Activated CD4-positive, alpha-beta T cell treated with anti-CD3 and anti-CD28 coated beads, Interleukin-2, amount 10 ng/mL, durations not matched to agents 7 days and 5 days (primary cell): ENCODE measurements at places on chromosomes 6 and 20.

GRCh38 chr6:27209659-27210269, 37.7 kb upstream of the PRSS16 start:
- no peak overlapping the region for H3K4me3 ChIP-seq
- peaks cover 37% of the 10 kb centered on the region for H3K4me1 ChIP-seq
- no peak for DNase-seq
- H3K36me3 ChIP-seq = peaks cover 7% of the 10 kb centered on the region

- peaks cover 26% of the 10 kb centered on the region for H3K27me3 ChIP-seq
- H3K27ac ChIP-seq = peak overlapping the region; percentile 50
- peaks cover 23% of the 10 kb centered on the region for H3K36me3 ChIP-seq
- DNase-seq = peak; percentile 36
- peaks cover 44% of the 10 kb centered on the region for H3K4me1 ChIP-seq
Measured at GRCh38 chr6:28880894-28881780, 42.6 kb downstream of the TRIM27 start.

DNA sequence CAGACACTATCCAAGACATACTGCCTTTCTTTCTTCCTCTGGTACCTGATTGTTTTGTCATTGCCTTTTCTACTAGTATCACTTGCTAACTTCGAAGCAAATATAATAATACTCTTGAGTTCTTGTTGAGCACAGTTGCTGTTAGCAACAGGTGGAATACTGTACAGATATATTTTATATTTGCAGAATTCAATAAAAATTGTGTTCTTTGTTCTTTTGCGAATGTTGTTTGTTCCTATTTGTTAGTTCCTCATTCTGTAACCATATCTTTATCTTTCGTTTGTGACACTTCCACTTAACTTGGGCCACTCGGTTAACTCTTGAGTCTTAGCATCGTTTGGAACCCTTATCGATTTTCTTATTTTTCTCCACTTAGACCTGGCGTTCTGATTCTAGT, 868 bp downstream of the CYB5R4 start:
- peaks cover 12% of the 10 kb centered on the region for H3K36me3 ChIP-seq
- H3K27ac ChIP-seq = peak overlapping the region; percentile 93
- H3K27me3 ChIP-seq = peaks cover 8% of the 10 kb centered on the region
- H3K4me1 ChIP-seq = peaks cover 32% of the 10 kb centered on the region
- no peak for DNase-seq

GRCh38 chr6:145809211-145809610, 5.4 kb downstream of the FBXO30 start:
- DNase-seq = no peak
- H3K27me3 ChIP-seq = no peaks in the 10 kb centered on the region
- no peak overlapping the region for H3K4me3 ChIP-seq
- no peak overlapping the region for H3K27ac ChIP-seq
- peaks cover 11% of the 10 kb centered on the region for H3K4me1 ChIP-seq
- peaks cover 20% of the 10 kb centered on the region for H3K36me3 ChIP-seq

- no peaks in the 10 kb centered on the region for H3K27me3 ChIP-seq
- DNase-seq = no peak
- H3K4me1 ChIP-seq = peaks cover 86% of the 10 kb centered on the region
- peak overlapping the region; percentile 88 for H3K27ac ChIP-seq
- peaks cover 8% of the 10 kb centered on the region for H3K36me3 ChIP-seq
- peak overlapping the region; percentile 48 for H3K4me3 ChIP-seq
Measured at GRCh38 chr6:159981071-159981402, 12.2 kb downstream of the IGF2R start.

GRCh38 chr6:133183691-133184090, 57.5 kb upstream of the EYA4 start:
- DNase-seq = no peak
- no peak overlapping the region for H3K27ac ChIP-seq
- H3K4me3 ChIP-seq = no peak overlapping the region
- H3K27me3 ChIP-seq = peaks cover 2% of the 10 kb centered on the region
- no peaks in the 10 kb centered on the region for H3K36me3 ChIP-seq

DNA sequence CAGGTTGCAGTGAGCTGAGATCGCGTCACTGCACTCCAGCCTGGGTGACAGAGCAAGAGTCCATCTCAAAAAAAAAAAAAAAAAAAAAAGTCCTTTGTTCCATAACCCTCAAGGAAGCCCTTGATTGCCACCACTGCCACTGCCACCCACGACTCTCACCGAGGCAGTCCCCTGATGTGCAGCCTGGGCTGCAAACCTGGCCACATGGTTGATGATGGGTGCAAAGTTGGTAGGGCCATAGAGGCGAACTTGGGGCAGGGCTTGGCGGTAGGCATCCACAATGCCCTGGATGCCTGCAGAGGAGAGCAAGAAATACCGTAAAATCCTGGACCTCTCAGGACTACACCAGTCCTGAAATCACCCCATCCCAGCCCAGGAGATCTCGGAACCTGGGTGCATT, 11.5 kb downstream of the SPAG4 start:
- H3K36me3 ChIP-seq = peaks cover 40% of the 10 kb centered on the region
- no peaks in the 10 kb centered on the region for H3K27me3 ChIP-seq
- no peak for DNase-seq
- H3K4me1 ChIP-seq = no peaks in the 10 kb centered on the region
- H3K27ac ChIP-seq = no peak overlapping the region
- H3K4me3 ChIP-seq = no peak overlapping the region

GRCh38 chr20:59152559-59153354, 10.9 kb upstream of the ZNF831 start:
- no peak overlapping the region for H3K4me3 ChIP-seq
- DNase-seq = no peak
- H3K4me1 ChIP-seq = peaks cover 68% of the 10 kb centered on the region
- H3K27me3 ChIP-seq = no peaks in the 10 kb centered on the region

- H3K4me1 ChIP-seq = no peaks in the 10 kb centered on the region
- H3K36me3 ChIP-seq = peaks cover 15% of the 10 kb centered on the region
- no peaks in the 10 kb centered on the region for H3K27me3 ChIP-seq
- no peak overlapping the region for H3K27ac ChIP-seq
- no peak for DNase-seq
Measured at GRCh38 chr20:18310051-18310450, 21.7 kb downstream of the ZNF133 start.

DNA sequence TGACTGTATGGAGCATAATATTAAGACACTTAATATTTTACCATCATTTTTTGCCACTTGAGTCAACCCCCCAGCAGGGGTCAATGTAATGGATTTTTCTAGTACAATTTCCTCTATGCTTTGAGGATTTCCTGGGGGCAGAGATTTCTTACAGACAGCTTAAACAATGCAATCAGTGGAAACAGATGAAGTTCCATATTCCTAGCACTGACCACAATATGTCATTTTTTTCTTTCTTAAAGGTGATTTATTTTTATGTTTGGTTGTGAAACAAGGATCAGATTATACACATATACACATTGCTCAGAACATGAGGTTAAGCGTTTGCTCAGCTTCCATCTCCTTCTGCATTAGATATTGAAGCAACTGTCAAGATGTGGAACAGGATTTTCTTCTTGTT, 82.0 kb upstream of the ID4 start:
- no peak overlapping the region for H3K27ac ChIP-seq
- no peak for DNase-seq
- H3K4me1 ChIP-seq = no peaks in the 10 kb centered on the region
- no peaks in the 10 kb centered on the region for H3K36me3 ChIP-seq
- H3K4me3 ChIP-seq = no peak overlapping the region

DNA sequence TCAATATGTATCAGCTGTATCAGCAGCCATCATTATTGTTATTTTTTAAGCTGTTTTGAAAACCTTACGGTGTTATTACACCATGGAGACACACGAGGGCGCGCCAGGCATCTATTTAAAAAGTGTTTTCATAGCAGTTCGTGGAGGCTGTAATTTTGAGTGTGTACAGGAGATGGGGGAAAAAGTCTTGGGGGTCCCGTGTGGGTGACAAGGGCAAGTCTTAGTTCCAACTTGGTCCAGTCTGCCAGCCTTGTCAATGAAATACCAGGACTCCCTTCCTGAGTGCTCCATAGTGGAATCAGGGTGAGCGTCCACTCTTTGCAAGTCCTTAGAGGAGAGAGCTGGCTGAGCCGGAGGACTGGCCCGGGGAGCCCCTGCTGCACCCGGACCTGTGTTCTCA, 43.3 kb downstream of the SLC2A10 start:
- H3K27ac ChIP-seq = no peak overlapping the region
- no peaks in the 10 kb centered on the region for H3K36me3 ChIP-seq
- DNase-seq = peak; percentile 63
- peaks cover 12% of the 10 kb centered on the region for H3K27me3 ChIP-seq
- no peaks in the 10 kb centered on the region for H3K4me1 ChIP-seq

GRCh38 chr20:4017051-4017712, 1.8 kb upstream of the RNF24 start:
- H3K36me3 ChIP-seq = peaks cover 1% of the 10 kb centered on the region
- peaks cover 44% of the 10 kb centered on the region for H3K4me1 ChIP-seq
- peaks cover 7% of the 10 kb centered on the region for H3K27me3 ChIP-seq
- H3K27ac ChIP-seq = peak overlapping the region; percentile 85

GRCh38 chr6:125346926-125347563, 45.3 kb upstream of the HDDC2 start:
- H3K4me3 ChIP-seq = no peak overlapping the region
- DNase-seq = no peak

DNA sequence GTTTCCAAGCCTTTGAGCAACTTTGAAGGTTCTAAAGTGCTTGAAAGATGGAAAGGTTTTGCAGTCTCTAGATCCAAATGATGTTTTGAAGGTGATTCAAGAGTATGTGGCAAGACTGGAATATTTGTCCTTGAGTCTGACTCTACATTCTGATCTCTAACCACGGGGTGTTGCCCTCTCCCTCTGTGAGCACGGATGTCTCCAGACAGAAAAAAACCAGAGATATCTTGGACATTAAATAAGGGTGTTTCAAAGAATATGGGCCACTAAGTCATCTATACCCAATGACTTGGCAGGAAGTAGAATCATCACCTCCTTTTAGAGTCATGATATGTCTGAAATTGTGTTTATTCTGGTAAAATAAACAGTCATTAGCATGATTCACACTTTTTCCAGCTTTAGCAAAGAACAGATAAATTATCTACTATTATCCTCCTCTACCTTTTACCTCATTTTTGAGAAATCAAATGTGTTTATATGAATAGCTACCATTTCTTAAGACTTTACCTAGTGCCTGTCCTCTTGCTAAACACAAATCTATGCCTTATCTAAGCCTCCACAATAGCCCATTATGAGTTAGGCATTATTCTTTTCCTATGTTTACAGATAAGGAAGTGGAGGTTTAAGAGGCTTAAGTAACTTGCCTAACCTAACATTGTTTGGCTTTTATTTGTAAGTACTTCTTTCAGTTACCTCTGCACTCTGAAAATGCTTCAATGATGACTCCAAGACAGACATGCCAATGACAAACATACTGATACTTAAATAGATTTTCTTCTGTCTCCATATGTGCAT, 384.4 kb downstream of the BMP2 start:
- H3K27me3 ChIP-seq = no peaks in the 10 kb centered on the region
- no peak overlapping the region for H3K27ac ChIP-seq
- no peaks in the 10 kb centered on the region for H3K4me1 ChIP-seq
- DNase-seq = no peak
- H3K4me3 ChIP-seq = no peak overlapping the region

DNA sequence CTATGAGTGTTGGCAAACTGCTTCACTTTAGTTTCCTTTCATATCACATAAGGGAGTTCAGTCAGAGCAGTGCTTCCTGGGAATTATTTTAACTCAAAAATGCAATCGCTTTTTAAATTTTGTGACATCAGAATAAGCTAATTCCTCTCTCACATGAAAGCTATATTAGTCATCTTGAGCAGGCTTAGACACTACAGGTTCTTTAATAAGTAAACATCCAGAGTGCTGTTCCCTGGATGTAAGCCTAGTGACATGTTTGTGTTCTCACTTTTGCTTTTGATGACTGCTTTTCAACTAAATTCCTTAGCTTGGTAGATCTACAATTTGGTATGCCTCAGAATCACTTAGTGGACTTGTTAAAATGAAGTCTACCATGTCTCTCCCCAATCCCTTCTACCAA, 252.7 kb upstream of the POU3F2 start:
- no peaks in the 10 kb centered on the region for H3K4me1 ChIP-seq
- H3K36me3 ChIP-seq = no peaks in the 10 kb centered on the region
- no peak overlapping the region for H3K27ac ChIP-seq
- no peak for DNase-seq

- H3K4me1 ChIP-seq = peaks cover 12% of the 10 kb centered on the region
- H3K36me3 ChIP-seq = peaks cover 2% of the 10 kb centered on the region
- H3K27me3 ChIP-seq = no peaks in the 10 kb centered on the region
- DNase-seq = peak; percentile 55
- H3K27ac ChIP-seq = no peak overlapping the region
- no peak overlapping the region for H3K4me3 ChIP-seq
Measured at GRCh38 chr6:26003102-26003694, 40.6 kb downstream of the TRIM38 start.

DNA sequence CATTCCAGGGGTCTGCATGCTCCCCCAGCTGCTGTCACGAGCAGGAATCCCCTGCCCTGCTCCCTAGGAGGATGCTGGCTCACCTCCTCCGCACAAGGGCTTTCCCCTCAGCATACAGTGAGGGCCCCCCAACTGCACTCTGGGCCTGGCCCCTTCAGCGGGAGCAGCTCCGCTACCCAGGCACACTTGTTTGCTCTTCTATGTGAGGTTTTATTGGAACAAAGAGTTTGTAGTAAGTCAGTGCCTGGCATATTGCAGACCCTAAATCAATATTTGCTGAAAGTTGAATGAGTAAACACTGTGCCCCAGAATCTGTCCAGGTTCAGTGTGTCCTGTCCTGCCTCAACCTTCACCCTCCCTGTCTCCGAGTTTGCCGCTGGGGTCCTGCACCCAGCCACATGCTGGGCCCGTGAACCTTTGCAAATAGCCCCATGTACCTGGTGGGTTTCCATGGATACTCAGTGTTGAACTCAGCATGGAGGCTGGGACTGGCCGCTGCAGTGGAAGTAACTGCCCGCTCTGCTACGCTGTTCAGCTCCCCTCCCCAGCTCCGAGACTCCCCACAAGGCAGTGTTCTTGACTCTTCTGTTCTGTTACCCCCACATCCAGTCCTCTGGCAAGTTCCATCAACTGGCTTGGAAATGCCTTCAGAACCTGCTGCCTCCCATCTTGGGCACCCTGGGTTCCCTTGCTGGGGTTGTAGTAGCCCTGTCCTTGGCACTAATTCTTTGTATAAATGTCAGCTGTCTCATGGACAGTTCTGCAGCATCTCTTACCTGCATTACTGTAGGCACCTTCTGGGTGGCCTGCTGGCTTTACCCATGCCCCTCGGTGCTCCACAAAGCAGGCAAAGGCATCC, 15.7 kb downstream of the SLC22A1 start:
- no peak for DNase-seq
- no peak overlapping the region for H3K27ac ChIP-seq
- peaks cover 9% of the 10 kb centered on the region for H3K4me1 ChIP-seq
- H3K27me3 ChIP-seq = no peaks in the 10 kb centered on the region
